Osteoblast (primary cell): ENCODE measurements at places on chromosomes 6 and 20. TPM values are rescaled to one million over a fixed set of nuclear protein-coding genes. Genes with fewer than 3 reads are reported as not detected.

Gene CCN2
- total RNA-seq: 221 and 272 TPM in 2 replicates

Gene CST2
- total RNA-seq: not detected in 2 replicates

Gene NEDD9
- 23.0 and 32.9 TPM in 2 replicates for total RNA-seq

Gene TMEM181
- 43.3 and 43.8 TPM in 2 replicates for total RNA-seq

Gene PSORS1C2
- not detected in 2 replicates for total RNA-seq

Gene EXOC2
- total RNA-seq: 19.5 and 22.4 TPM in 2 replicates

Gene MGME1
- 8.3 and 13.6 TPM in 2 replicates for total RNA-seq

Gene CD24
- 3.3 and 4.1 TPM in 2 replicates for total RNA-seq

Gene ANKEF1
- total RNA-seq: 2.1 and 2.5 TPM in 2 replicates

Gene CNBD2
- total RNA-seq: 0.72 and 2.1 TPM in 2 replicates

Gene KCNK16
- not detected in 2 replicates for total RNA-seq

Gene SDC4
- 182 and 267 TPM in 2 replicates for total RNA-seq

Gene MAP3K4
- total RNA-seq: 31.1 and 36.8 TPM in 2 replicates

Gene UFL1
- 32.9 and 35.9 TPM in 2 replicates for total RNA-seq

Gene MANEA
- total RNA-seq: 14.1 and 15.9 TPM in 2 replicates

Gene LINC00237
- total RNA-seq: not detected in 2 replicates

Gene PBOV1
- total RNA-seq: not detected in 2 replicates

Gene OR2H1
- total RNA-seq: not detected in 2 replicates

Gene HEY2
- total RNA-seq: 2.2 and 2.4 TPM in 2 replicates

Gene CLPSL1
- total RNA-seq: not detected in 2 replicates

Gene SAPCD1
- 0.59 and 1.4 TPM in 2 replicates for total RNA-seq

Gene KIAA0408
- total RNA-seq: 1.8 and 2.5 TPM in 2 replicates

Gene WFDC12
- not detected in 2 replicates for total RNA-seq

Gene ADGRF4
- under 0.01 TPM in 2 replicates for total RNA-seq

Gene GSTA3
- total RNA-seq: not detected in 2 replicates

Gene DUSP22
- 18.1 and 25.6 TPM in 2 replicates for total RNA-seq

Gene AIF1
- 0.36 TPM in 1 of 2 replicates, not detected in the other for total RNA-seq

Gene OR12D2
- total RNA-seq: not detected in 2 replicates

Gene BPI
- under 0.01 TPM in 1 of 2 replicates, not detected in the other for total RNA-seq

Gene ZFP57
- total RNA-seq: 0.36 and 0.59 TPM in 2 replicates

Gene RSPO4
- not detected in 2 replicates for total RNA-seq

Gene MUCL3
- not detected in 2 replicates for total RNA-seq

Gene TMC2
- not detected in 2 replicates for total RNA-seq

Gene OR12D3
- total RNA-seq: not detected in 2 replicates

Gene CRISP3
- not detected in 2 replicates for total RNA-seq

Gene SLC17A9
- 5.6 and 6.5 TPM in 2 replicates for total RNA-seq

Gene NRSN1
- total RNA-seq: not detected in 2 replicates

Gene PYGB
- total RNA-seq: 191 and 194 TPM in 2 replicates

Gene PRDM13
- not detected in 2 replicates for total RNA-seq

Gene GJA10
- not detected in 2 replicates for total RNA-seq

Gene SPINT4
- total RNA-seq: not detected in 2 replicates

Gene PRRC2A
- total RNA-seq: 49.2 and 52.2 TPM in 2 replicates

Gene PTCRA
- total RNA-seq: not detected in 2 replicates

Gene TTK
- total RNA-seq: 4.0 and 4.4 TPM in 2 replicates

Gene CTNNBL1
- 19.5 and 23.0 TPM in 2 replicates for total RNA-seq

Gene TSHZ2
- total RNA-seq: 3.5 and 3.6 TPM in 2 replicates

Gene GGTLC1
- total RNA-seq: not detected in 2 replicates

Gene RAD21L1
- total RNA-seq: not detected in 2 replicates

Gene TNF
- total RNA-seq: not detected in 2 replicates

Gene ARMC2
- 1.4 and 2.7 TPM in 2 replicates for total RNA-seq
